ENCODE measurements at places on chromosomes 5 and 9.

- no peak for DNase-seq
Measured at GRCh38 chr5:11364531-11364930, 539.7 kb downstream of the CTNND2 start.

GRCh38 chr9:114480746-114481435 lies 24.4 kb downstream of the WHRN start:
- no peak for DNase-seq

DNA sequence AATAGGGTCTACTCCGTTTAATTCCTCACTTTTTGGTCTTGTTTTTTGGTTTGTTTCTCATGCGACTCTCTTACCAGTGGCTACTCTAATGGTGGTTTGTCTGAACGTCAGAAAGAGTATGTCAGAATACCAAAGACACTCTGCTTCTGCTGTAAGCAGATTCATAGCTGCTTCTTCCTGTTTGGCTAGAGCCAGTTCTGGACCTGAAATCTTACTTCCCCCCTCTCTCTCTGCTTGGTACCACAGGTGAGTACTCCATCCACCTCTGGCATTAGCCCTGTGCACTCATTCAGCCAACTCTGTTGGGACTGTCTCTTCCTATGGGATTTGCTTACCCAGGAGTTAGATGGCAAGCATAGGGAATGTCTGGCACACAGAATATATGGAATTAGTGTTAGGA lies 6.6 kb downstream of the ZCCHC7 start:
- no peak for DNase-seq

DNA sequence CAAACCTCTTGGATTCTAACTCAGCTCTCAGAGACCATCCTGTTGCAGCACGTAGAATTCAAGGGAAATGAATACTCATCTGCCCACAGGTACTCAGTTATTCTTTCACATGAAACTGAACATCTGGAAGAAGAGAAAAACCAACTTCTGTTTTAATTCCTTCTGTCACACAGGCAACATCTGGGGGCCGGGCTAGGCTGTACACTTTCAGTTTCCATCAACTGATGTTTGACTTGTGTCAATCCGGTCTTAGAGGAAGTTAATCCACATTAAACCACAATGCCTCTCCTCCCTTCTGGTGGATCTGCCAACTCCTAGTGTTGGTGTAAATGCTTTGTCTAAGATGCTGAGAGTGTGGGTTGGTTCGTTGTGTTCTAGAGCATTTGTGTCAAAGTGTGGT lies 17.6 kb downstream of the DMRT3 start:
- DNase-seq: no peak

All from stimulated activated CD4-positive, alpha-beta T cell treated with anti-CD3 and anti-CD28 coated beads, Interleukin-1b, Interleukin-23, amount 100 ng/mL, for 1 hour (primary cell).